ENCODE measurements at places on chromosomes 11 and 22.

DNA sequence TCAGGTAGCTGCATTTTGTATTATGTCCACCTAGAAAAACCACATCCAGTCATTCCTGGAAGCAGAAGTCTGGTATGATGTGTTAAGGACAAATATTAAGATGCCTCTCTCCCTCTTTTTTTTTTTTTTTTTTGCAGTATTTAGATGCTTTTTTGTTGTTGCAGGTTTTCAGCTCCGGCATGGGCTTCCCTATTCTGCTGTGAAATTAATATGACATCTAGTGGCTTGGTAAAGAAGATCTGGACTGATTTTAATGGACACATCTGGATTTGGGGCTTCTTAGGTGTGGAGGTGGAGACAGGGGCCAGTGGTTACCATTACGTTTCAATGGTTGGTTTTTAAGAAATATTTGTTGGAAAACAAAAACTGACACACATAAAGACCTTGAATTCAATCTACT lies 47.5 kb upstream of the RASSF10 start:
- DNase-seq, result no peak

GRCh38 chr11:130909650-130910049 lies 6.6 kb downstream of the SNX19 start:
- DNase-seq, result no peak

- no peak for DNase-seq
Measured at GRCh38 chr11:96211436-96211835, 131.6 kb downstream of the MAML2 start.

DNA sequence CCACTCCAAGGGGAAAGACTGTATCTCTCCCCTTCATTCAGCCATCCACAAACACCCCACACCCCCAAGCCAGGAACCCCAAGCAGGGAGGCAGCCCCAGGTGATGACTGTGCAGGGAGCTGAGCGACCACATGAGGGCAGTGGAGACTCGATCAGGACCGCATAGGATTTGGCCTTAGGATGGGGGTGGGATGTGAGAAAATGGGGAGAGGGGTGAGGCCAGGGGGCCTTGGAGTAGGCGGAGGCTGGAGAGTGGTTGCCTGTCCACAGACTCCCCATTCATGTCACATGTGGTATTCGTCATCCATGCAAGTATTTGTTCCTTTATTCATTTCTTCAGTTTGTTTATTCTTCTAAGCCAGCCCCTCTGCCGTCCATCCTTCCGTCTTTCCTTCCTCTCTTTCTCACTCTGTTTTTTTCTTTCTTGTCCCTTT lies 2.7 kb upstream of the RHOD start:
- DNase-seq, result no peak

- no peak for DNase-seq
Measured at GRCh38 chr22:36986242-36986821, 32.9 kb downstream of the TST start.

GRCh38 chr11:76543006-76543703 lies 98.3 kb downstream of the EMSY start:
- DNase-seq, result no peak

DNA sequence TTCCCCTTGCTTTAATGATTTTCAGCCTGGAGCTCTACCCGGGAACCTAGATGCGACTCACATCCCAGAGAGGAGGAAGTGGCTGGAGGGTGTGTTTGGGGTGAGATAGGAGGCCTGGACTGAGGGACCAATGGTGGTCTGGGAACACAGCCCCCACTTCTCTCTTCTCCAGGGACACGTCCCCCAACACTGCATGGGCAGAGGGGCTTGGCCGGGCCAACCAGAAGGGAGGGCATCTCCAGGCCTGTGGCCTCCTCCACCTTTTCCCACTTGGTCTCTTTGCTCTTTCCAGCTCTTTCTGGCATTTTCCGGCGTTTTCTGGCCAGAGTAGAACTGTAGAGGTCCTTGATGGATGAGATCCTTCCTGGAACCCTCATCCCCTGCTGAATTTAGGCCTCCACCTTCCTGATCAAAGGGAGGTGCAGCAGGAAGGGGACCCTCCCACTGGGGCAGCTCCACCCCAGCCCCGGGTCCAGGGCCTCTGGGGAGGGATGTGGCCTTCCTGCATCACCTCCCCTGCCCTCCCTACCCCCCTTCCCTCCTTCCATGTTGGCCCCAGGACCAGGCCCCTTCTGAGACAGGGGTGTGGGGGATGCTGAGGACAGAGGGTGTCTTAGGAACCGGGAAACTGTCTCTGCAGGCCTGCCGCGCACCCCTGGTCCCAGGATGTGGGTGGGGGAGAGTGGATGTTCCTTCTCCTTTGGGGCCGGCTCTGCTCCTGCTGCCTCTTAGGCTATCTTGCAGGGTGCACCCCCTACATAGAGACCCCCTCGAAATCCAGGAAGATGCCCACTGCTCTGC lies 24.4 kb downstream of the MRGPRG start:
- DNase-seq, result no peak

DNA sequence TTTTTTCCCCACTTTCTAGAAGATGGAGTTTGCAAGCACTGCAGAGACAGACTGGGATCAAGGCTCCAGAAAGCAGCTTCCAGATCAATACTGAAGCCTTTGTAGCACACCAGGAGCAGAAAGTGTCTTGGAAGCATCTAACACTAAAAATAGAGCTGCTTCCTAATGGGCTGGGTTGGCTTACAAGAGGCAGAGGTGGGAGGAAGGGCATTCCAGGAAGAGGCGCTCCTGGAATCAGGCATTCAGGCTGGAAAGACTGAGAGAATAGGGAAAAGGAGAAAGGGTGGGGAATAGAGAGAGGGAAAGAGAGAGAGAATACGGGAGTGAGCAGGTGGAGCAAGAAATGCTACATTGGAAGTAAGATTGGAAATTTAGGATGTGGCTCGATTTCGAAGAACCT lies 395.9 kb downstream of the OPCML start:
- DNase-seq, result no peak

- no peak for DNase-seq
Measured at GRCh38 chr22:17366830-17367229, 2.4 kb upstream of the CECR2 start.

GRCh38 chr11:59224351-59224928 lies 11.7 kb upstream of the MPEG1 start:
- no peak for DNase-seq

DNA sequence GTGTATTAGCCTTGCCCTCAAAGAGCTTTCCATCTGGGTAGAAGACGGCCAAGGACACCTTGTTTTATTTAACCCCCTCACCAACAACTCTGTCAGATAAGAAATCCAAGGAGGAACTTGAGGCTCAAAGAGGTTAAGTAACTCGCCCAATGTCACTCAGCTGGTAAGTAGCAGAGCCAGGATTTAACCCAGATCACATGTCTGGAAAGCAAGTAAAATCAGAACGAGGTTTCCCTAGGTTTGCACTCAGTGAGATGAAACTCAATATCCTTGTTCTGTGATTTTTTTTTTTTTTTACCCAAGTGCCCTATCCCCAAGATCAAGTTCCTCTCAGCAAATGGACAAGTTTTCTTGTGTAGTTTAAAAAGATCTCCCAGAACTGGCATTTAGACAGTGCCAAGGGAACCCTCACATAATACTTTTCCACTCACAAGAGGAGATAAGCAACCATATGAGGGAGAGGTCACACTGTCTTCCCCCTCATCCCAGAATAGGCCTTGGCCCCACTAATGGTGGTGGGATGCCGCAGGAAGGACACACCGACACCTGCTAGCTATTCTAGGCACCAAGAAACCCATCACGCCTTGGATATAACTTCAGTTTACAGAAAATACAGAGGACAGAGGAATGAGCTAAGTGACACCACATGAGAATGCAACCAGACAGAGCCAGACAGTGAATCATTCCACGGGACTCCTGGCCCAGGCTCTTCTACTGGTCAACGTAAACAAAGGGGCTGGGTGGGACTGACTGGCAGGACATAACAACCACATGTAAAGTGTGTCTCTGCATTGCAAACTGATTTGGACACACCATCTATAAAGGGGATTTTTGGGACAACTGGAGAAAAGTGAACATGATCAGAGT lies 8.6 kb upstream of the ARAP1 start:
- no peak for DNase-seq

DNA sequence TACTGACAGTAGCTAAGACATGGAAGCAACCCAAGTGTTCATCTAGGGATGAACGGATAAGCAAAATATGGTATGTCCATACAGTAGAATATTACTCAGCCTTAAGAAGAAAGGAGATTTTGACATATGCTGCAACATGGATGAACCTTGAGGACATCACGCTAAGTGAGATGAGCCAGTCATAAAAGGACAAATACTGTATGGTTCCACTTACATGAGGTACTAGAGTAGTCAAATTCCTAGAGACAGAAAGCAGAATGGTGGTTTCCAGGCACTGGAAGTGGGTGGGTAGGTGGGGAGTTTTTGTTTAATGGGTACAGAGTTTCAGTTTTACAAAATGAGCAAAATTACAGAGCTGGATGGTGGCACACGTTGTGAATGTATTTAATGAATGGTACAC lies 18.1 kb downstream of the CHST1 start:
- no peak for DNase-seq

GRCh38 chr11:79897896-79898295 lies 457.1 kb upstream of the TENM4 start:
- DNase-seq, result no peak

DNA sequence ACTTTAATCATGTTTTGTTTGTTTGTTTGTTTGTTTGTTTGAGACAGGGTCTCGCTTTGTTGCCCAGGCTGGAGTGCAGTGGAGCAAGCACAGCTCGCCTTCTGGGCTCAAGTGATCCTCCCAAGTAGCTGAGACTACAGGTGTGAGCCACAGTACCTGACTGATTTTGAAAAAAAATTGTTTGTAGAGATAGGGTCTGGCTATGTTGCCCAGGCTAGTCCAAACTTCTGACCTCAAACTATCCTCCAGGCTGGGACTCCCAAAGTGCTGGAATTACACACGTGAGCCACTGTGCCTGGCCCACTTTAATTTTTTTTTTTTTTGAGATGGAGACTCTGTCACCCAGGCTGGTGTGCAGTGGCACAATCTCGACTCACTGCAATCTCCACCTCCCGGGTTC lies 74.8 kb upstream of the CLDN5 start:
- DNase-seq, result no peak

DNA sequence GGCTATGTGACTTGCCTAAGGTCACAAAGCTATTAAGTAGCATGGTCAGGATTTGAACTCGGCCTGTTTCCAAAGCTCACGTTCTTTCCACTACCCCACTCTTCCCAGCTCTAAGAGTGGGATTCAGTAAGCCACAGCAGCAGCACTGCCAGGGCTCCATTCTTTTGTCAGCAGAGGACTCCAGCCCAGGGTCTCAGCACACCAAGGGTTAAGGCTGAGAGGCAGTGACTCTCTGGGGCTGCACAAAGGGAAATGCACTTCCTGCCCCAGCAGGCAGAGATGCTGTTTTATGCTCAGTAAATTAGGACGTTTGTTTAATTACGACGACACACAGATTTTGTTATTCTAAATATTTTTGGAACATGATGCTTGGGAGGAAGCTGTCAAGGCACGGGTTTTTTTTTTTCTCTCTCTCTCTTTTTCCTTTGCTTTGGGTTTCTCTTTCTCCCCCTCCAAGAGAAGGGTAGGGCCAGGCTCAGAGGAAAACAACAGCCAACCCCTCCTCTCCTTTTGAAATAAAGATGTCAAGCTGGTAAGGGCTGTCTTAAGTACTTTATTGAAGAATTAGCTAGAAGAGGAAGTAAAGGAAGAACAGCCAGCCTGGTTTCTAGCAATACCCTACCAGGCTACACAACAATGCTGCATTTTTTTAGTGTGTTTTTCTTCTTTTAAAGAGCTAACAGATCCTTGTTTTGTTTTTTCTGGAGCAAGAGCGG lies 2.8 kb downstream of the MYH9 start:
- DNase-seq, result peak; percentile 48

- DNase-seq, result peak; percentile 61
Measured at GRCh38 chr22:39174498-39175352, 22.2 kb upstream of the CBX7 start.

DNA sequence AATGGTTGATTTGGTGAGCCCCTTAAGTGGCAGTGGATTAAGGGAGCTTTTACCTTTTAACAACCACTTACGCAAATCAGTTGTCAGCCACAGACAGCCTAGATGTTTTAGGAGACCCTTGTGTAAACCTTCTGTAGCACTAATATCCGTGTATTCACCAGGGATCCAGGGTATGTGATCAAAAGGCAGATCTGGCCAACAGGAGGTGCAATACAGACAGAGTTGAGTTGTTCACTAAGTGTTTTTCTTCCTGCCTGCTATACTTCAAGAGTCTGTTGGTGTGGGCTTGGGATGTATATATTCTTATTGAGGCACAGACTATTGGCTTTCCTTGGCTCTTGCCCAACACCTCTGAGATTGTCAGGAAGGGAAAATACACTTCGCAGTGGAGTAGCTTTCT lies 175.1 kb downstream of the FAT3 start:
- no peak for DNase-seq

GRCh38 chr22:21569459-21570170 lies 2.1 kb downstream of the UBE2L3 start:
- DNase-seq, result no peak

- DNase-seq, result no peak
Measured at GRCh38 chr11:86625981-86626380, 46.4 kb downstream of the ME3 start.

GRCh38 chr22:40425082-40425481 lies 54.7 kb downstream of the SGSM3 start:
- DNase-seq, result no peak

Data from effector CD4-positive, alpha-beta T cell (primary cell).